ENCODE measurements at places on chromosomes 1 and 21.

GRCh38 chr1:196535727-196536126 is 72.5 kb downstream of the KCNT2 start:
- DNase-seq = no peak

- DNase-seq = no peak
These were observed 64.0 kb upstream of the TARDBP start for GRCh38 chr1:10948463-10948775.

DNA sequence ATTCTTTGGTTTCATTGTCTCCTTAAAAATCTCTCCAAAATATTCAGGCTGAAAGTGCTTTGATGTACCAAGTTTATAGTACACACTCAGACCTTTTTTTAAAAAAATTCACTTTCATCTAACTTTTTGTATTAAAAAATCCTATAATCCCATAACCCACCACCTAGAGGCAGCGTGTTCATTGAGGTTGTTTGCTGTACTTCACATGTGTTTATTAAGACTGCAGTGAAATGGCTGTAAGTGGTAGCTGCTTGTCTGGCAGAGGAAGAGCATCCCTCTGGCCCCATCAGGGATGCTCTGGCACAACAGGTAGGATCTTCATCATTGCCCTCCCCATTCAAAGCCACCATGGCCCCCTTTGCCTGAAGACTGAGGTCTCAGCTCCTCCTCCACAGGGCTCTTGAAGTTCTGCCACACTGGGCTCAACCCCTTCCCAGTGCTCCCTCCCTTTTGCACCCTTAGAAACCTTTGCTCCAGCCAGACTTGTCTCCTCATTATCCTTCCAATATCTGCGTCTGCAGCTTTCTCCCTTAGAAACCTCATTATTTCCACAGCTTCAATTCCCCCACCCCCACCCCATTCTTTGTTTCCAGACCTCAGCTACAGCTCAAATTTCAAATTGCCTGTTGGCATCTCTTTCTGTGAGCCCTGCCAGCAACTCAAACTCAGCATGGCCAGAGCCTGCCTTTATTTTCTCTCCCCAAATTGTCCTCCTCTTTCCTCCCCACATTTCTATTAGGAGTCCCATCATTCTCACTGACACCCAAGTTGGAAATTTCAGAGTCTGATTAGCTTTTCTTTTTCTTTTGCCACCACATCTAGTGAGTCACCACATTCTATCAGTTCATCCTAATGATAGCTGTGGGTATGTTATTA is 369.6 kb upstream of the USP24 start:
- no peak for DNase-seq

- DNase-seq = no peak
These were observed 465.9 kb upstream of the DAB1 start for GRCh38 chr1:57889676-57890320.

GRCh38 chr1:245205396-245205795 is 50.6 kb downstream of the KIF26B start:
- no peak for DNase-seq

All from psoas muscle (tissue), 8 donors.